ENCODE measurements at places on chromosomes 6 and 20. TPM values are rescaled to one million over a fixed set of nuclear protein-coding genes. Genes with fewer than 3 reads are reported as not detected.

GRCh38 chr20:63004607-63005364 lies 2.0 kb downstream of the BHLHE23 start:
- no peak overlapping the region for H3K4me3 ChIP-seq
- H3K4me1 ChIP-seq, result peaks cover 33% of the 10 kb centered on the region
- H3K27ac ChIP-seq, result no peak overlapping the region
- H3K36me3 ChIP-seq, result no peaks in the 10 kb centered on the region
- no peak for DNase-seq
- H3K27me3 ChIP-seq, result peaks cover 84% of the 10 kb centered on the region

DNA sequence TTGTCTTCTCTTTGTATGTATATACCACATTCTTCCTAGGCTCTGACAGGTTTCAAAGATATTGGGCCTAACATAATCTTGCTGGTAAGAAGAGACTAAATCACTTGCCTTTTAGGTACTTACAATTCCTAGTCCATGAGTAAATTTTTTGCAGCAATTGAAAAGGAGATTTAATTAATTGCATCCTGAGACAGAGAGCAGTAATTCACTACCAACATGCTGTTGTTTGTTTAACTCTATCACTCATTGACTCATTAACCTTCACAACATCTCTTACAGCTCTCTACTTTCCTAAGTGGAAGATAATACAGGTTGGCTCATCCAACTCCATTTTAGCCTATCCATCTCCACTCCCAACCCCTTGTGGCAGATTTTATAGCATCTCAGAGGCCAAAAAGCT lies 280.4 kb downstream of the ALDH8A1 start:
- no peak overlapping the region for H3K27ac ChIP-seq
- no peaks in the 10 kb centered on the region for H3K27me3 ChIP-seq
- DNase-seq, result no peak
- no peaks in the 10 kb centered on the region for H3K36me3 ChIP-seq
- H3K4me3 ChIP-seq, result no peak overlapping the region
- no peaks in the 10 kb centered on the region for H3K4me1 ChIP-seq

GRCh38 chr6:41119508-41119907 lies 34.6 kb downstream of the TREML1 start:
- no peak overlapping the region for H3K27ac ChIP-seq
- no peaks in the 10 kb centered on the region for H3K27me3 ChIP-seq
- no peak overlapping the region for H3K4me3 ChIP-seq
- no peaks in the 10 kb centered on the region for H3K4me1 ChIP-seq
- H3K36me3 ChIP-seq, result no peaks in the 10 kb centered on the region
- no peak for DNase-seq

DNA sequence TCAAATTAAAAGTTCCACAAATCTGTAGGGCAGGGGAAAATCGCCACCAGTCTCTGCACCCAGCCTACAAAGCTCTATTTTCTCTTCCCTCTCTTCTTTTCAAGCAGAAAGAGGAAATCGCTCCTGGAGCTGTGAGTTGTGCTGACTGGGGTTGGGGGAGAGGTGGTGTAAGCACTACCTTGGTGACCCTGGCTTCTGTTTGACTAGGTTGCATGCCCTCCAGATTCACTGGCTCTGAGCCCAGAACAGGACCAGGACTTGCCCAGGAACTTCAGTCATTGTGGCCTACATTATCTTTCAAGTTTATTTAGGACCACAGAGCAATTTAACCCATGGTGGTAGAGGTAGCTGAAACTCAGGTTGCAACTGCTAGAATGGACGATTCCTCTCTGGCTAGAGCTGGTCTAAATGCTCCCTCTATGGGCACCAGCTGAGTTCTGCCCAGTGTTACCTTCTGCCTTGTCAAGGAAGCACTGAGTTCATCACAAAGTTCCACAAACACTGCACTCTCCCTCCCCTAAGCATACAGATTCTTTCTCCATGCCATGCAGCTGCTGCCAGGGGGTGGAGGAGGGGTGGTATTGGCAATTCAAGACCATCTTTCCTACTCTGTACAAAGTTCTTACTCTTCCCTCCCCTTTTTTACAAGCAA lies 122.0 kb upstream of the BMP5 start:
- H3K27me3 ChIP-seq, result no peaks in the 10 kb centered on the region
- H3K27ac ChIP-seq, result no peak overlapping the region
- H3K4me1 ChIP-seq, result no peaks in the 10 kb centered on the region
- H3K36me3 ChIP-seq, result no peaks in the 10 kb centered on the region
- no peak for DNase-seq
- no peak overlapping the region for H3K4me3 ChIP-seq

GRCh38 chr20:40317156-40317790 lies 371.8 kb downstream of the MAFB start:
- no peak for DNase-seq
- no peak overlapping the region for H3K27ac ChIP-seq
- no peak overlapping the region for H3K4me3 ChIP-seq

- no peak for DNase-seq
- peaks cover 3% of the 10 kb centered on the region for H3K36me3 ChIP-seq
- no peak overlapping the region for H3K27ac ChIP-seq
- peaks cover 31% of the 10 kb centered on the region for H3K4me1 ChIP-seq
These were observed 81.1 kb downstream of the CD40 start for GRCh38 chr20:46199198-46199597.

DNA sequence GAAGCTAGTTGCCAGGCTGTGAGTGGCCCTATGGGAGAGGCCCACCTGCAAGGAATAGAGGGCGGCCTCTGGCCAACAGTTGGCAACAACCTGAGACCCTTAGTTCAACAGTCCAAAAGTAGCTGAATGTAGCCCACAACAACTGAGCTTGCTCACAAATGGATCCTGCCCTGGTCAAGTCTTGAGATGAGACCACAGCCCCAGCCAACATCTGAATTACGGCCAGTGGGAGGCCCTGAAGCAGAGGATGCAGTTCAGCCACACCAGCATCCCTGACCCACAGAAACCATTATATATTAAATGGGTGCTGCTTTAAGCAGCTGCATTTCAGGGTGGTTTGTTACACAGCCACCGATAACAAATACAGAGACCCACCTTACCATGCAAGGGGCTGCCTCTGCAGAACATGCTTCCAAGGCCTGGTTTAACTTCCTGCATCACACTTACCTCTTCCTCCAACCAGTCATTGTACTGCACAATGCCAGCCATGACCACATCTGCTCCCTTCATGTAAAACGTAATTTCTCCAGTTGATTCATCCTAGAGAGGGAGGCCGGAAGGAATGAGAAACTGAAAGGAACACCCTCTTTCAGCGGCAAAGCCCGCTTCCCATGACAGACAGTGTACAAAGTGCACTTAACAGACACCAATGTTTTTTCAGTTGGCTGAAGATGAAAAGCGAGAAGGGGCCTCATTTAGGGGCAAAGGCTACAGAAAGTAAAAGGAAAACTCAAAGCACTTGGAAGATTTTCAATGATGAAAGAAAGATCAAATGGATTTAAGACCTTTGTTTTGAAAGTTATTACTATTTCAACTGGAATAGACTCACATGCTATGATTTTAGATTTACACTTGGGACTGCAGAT lies 86.2 kb upstream of the NFATC2 start:
- H3K27me3 ChIP-seq, result no peaks in the 10 kb centered on the region
- H3K4me3 ChIP-seq, result no peak overlapping the region
- no peaks in the 10 kb centered on the region for H3K4me1 ChIP-seq
- no peak for DNase-seq
- H3K27ac ChIP-seq, result peak overlapping the region; percentile 36

- no peak overlapping the region for H3K27ac ChIP-seq
- H3K4me3 ChIP-seq, result no peak overlapping the region
- H3K4me1 ChIP-seq, result no peaks in the 10 kb centered on the region
These were observed 131.2 kb upstream of the HDDC2 start for GRCh38 chr6:125432963-125433362.

- no peak overlapping the region for H3K27ac ChIP-seq
- H3K36me3 ChIP-seq, result no peaks in the 10 kb centered on the region
- no peaks in the 10 kb centered on the region for H3K4me1 ChIP-seq
- no peak for DNase-seq
These were observed 103.8 kb upstream of the FAM184A start for GRCh38 chr6:119182216-119182803.

- H3K4me1 ChIP-seq, result peaks cover 36% of the 10 kb centered on the region
- no peaks in the 10 kb centered on the region for H3K36me3 ChIP-seq
- no peak overlapping the region for H3K27ac ChIP-seq
- peaks cover 47% of the 10 kb centered on the region for H3K27me3 ChIP-seq
- no peak overlapping the region for H3K4me3 ChIP-seq
- no peak for DNase-seq
These were observed 4.8 kb downstream of the COL12A1 start for GRCh38 chr6:75201021-75201420.

DNA sequence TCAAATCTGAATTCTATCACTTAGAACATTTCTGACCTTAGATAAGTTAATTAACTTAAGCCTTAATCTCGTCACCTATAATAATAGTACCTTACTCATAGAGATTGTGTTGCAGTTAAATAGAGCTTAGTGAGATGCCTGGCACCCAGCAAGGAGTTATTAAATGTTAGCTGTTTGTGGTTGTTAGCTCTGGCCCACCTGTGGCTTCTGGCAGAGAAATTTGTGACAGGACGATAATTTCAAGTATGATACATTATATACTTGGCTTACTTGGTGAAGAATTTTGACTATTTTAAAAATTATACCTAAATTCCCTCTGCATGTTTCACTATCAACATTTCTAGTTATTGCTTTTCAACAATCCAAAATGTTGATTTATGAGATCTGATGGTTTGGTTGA lies 102.9 kb upstream of the CEP162 start:
- H3K27me3 ChIP-seq, result no peaks in the 10 kb centered on the region
- H3K36me3 ChIP-seq, result no peaks in the 10 kb centered on the region
- no peak overlapping the region for H3K27ac ChIP-seq
- H3K4me1 ChIP-seq, result no peaks in the 10 kb centered on the region

DNA sequence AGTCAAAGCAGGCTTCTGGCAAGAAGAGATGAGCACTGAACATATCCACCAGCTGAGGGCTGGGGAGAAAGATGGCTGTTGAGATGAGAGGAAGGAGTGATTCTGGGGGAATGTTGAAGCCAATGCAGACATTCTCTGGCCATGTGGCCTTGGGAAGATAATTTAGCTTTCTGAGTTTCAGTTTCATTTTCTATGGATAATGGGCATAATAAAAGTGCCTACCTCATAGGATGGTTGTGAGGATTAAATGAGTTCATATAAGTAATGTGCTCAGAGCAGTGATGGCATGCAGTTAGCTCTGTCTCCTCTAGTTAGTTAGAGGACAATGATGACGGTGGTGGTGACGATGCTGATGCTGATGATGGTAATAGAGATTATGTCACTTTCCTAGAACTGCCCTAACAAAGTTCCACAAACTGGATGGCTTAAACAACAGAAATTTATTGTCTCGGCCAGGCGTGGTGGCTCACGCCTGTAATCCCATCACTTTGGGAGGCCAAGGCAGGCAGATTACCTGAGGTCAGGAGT lies 18.5 kb upstream of the KCNK5 start:
- DNase-seq, result no peak
- H3K4me3 ChIP-seq, result no peak overlapping the region
- no peaks in the 10 kb centered on the region for H3K36me3 ChIP-seq
- no peaks in the 10 kb centered on the region for H3K4me1 ChIP-seq

DNA sequence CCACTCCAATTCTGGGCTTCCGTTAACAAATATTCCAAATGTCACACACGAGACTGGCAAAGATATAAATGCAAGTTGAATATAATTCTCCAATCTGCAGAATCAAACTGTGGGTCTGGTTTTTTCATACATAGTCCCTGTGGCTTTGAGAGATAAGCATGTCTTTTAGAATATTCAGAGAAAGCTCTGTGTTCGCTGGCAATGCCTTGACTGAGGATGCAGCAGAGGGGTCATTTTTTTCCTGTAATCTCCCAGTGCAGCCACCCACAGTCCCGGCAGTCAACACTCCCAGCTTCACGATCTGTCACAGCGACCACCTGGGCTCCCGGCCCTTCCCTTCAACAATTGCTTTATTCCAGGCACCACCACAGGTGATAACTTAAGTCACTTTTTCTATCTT lies 30.5 kb downstream of the MUC22 start:
- no peak overlapping the region for H3K27ac ChIP-seq
- no peaks in the 10 kb centered on the region for H3K27me3 ChIP-seq
- H3K4me1 ChIP-seq, result no peaks in the 10 kb centered on the region
- H3K36me3 ChIP-seq, result no peaks in the 10 kb centered on the region

- H3K27ac ChIP-seq, result peak overlapping the region; percentile 50
- no peak for DNase-seq
- no peaks in the 10 kb centered on the region for H3K36me3 ChIP-seq
These were observed 223.6 kb upstream of the CITED2 start for GRCh38 chr6:139597771-139598755.

- peaks cover 27% of the 10 kb centered on the region for H3K4me1 ChIP-seq
- H3K27ac ChIP-seq, result no peak overlapping the region
- no peaks in the 10 kb centered on the region for H3K36me3 ChIP-seq
- H3K4me3 ChIP-seq, result no peak overlapping the region
- H3K27me3 ChIP-seq, result no peaks in the 10 kb centered on the region
These were observed 123.6 kb upstream of the LRFN2 start for GRCh38 chr6:40710626-40711330.

DNA sequence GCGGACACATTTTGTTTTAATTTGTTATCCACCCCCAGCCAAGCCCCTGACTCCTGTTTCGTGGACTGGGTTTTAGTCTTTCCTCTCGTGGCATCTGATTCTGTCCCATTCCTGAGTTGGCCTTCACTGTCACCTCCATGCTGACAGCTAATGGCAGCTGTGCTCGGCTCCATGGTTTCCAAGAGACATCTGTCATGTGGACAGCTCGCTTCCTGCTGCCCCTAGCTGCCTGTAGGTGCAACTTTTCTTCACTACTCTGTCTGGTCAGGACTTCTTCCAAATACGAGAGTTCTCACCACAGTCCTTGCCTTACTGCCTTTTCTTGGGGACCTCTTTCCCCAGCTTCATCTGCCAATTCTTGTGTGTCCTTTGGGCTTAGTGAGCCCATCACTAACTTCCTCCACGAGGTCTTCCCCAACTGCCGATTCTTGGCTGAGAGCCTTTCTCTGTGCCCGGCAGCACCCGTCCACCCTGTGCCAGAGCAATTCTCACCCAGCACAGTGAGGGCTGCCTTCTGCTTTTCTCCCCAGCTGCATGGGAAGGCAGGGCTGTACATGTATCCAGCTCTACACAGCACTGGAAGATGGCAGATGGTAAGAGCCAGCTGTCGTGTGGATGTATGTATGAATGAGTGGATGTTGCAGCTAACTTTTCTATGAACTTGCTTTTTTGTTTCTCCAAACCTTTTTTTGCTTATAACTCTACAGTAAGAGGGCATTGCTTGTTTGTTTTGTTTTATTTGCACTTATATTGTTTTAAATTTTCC lies 140.4 kb downstream of the F13A1 start:
- no peak overlapping the region for H3K4me3 ChIP-seq
- peak; percentile 59 for DNase-seq
- no peaks in the 10 kb centered on the region for H3K27me3 ChIP-seq
- no peaks in the 10 kb centered on the region for H3K36me3 ChIP-seq
- H3K4me1 ChIP-seq, result no peaks in the 10 kb centered on the region

- DNase-seq, result no peak
- no peak overlapping the region for H3K4me3 ChIP-seq
- no peaks in the 10 kb centered on the region for H3K27me3 ChIP-seq
- H3K36me3 ChIP-seq, result no peaks in the 10 kb centered on the region
These were observed 31.8 kb downstream of the SUN5 start for GRCh38 chr20:32972181-32973076.

SLC16A10 gene
- total RNA-seq, result 15.2 TPM

CLVS2 gene
- total RNA-seq, result 30.1 TPM

COL12A1 gene
- 129 TPM for total RNA-seq

WFDC12 gene
- total RNA-seq, result not detected

PGC gene
- total RNA-seq, result not detected

PACSIN1 gene
- total RNA-seq, result 16.6 TPM

PAK5 gene
- 10.5 TPM for total RNA-seq

Measured in spinal cord (tissue), 10 donors.